ENCODE measurements at places on chromosomes 2 and 18.
A peak's percentile ranks its signal among the peaks of the same experiment; 100 is the strongest.

- no peaks in the 10 kb centered on the region for H3K27me3 ChIP-seq
These were observed 34.1 kb downstream of the FBXO48 start for GRCh38 chr2:68432696-68433658.

DNA sequence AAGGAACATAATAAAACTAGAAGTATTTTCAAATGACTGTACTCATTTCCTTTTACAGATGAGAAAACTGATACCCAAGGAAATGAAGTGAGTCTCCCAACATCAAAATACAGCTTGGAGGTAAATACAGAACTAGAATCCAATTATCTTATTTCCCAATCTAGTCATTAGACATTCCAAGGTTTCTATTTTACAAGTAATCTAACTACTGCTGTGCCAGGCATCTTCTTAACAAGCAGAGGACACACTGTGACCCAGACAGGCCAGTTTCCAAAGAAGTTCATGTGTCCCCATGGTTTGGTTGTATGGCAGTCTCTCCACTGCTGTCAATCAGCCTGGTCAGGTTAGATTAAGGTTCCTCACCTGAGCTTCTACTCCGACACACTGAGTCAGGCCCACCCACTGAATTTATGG is 143.5 kb downstream of the THADA start:
- H3K27me3 ChIP-seq, result no peaks in the 10 kb centered on the region
- H3K36me3 ChIP-seq, result peaks cover 4% of the 10 kb centered on the region
- H3K4me3 ChIP-seq, result no peak overlapping the region
- no peak for DNase-seq

DNA sequence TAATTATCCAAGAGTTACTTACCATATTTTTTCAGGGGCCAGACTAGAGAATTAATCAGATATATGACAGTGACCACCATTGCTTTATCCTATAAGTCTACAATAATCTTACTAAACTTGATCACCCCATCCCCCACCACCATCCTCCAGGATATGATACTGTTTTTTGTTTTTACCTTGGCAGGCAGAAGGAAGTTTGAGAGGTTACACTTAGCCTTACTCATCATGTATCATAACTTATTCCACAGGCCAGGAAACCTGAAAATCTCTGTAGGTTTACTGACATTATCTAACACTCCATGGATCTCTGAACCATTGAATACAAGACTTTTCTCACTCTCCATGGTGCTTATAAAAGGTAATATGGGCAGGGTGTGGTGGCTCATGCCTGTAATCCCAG is 602.7 kb downstream of the KCNJ3 start:
- no peak overlapping the region for H3K4me3 ChIP-seq
- H3K27ac ChIP-seq, result no peak overlapping the region
- H3K36me3 ChIP-seq, result no peaks in the 10 kb centered on the region

GRCh38 chr2:3620834-3621233 is 25.9 kb downstream of the COLEC11 start:
- H3K27ac ChIP-seq, result no peak overlapping the region
- H3K36me3 ChIP-seq, result peaks cover 4% of the 10 kb centered on the region
- peaks cover 21% of the 10 kb centered on the region for H3K27me3 ChIP-seq
- DNase-seq, result no peak
- H3K4me3 ChIP-seq, result no peak overlapping the region

GRCh38 chr2:120052597-120052996 is 39.7 kb downstream of the EPB41L5 start:
- H3K36me3 ChIP-seq, result no peaks in the 10 kb centered on the region
- peaks cover 15% of the 10 kb centered on the region for H3K4me1 ChIP-seq
- no peaks in the 10 kb centered on the region for H3K27me3 ChIP-seq

DNA sequence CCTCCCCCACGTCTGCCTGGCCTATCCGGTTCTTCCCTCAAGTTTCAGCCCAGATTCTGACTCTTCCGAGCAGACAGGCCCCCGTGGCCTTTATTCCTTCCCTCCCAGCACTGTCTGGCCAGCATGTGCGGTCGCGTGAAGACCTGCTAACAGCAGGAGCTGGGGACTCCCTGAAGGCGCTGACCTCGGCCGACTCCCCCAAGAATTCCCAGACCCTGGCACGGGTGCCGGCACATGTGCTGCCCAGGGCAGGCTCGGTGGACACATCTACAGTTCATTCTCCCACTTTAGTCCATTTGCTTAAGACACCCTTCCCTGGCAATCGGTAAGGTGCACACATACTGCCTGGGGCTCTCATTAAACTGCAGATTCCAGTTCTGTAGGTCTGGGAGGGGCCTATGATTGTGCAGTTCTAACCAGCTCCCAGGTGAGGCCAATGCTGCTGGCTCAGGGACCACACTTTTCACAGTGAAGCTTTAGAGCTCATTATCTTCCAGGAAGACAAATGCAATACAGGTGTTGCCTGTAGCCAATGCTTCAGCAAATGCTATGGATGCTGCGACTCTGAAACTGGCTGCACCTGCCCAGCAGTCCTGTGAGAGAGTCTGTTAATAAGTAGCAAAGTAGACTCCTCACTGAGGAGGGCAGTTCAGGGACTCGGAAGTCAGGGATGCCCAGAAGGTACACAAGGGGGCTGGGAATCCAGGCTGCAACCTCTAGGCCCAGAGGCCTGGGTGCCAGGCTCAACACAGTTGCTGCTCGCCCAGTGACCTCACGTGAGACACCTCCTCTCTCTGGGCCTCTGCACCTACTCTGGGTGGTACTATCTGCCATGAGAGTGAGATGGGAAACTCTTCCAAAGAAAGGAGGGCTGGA is 45.4 kb upstream of the TAF1B start:
- H3K27ac ChIP-seq, result no peak overlapping the region
- H3K36me3 ChIP-seq, result peaks cover 3% of the 10 kb centered on the region
- DNase-seq, result no peak
- H3K4me3 ChIP-seq, result no peak overlapping the region
- H3K4me1 ChIP-seq, result peaks cover 29% of the 10 kb centered on the region
- H3K27me3 ChIP-seq, result no peaks in the 10 kb centered on the region

DNA sequence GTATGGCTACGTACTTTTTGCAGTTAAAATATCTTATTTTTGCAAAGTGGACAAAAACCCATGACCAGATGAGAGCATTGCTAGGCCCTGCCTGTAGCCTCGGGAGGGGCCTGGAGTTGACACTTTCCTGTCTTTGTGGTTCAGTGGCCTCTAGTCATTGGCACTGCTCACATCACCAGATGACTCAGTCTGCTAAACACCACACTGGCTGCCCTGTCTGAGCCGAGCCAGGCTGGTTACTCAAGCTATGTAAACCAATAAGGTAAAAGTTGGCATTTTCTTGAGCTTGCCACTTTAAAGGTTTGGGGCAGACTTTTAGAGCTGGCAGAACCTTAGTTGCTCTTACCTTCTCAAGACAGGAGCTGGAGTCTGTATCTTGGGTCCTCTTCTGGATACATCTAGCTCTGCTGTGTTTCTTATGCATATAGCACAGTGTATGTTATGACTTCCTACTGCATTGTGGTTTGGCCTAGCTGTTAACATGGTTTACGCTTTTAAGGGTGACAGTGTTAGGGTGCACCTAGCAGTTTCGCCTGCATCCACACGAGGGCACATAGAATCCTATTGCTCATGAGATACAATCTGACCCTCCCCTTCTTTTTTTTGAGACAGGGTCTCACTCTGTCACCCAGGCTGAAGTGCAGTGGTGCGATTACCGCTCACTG is 76.4 kb downstream of the AP1S3 start:
- H3K4me1 ChIP-seq, result peaks cover 41% of the 10 kb centered on the region
- peak overlapping the region; percentile 67 for H3K4me3 ChIP-seq
- H3K36me3 ChIP-seq, result peaks cover 8% of the 10 kb centered on the region
- DNase-seq, result peak; percentile 37

All from central memory CD8-positive, alpha-beta T cell (primary cell).